ENCODE measurements at places on chromosomes 1 and 21.

DNA sequence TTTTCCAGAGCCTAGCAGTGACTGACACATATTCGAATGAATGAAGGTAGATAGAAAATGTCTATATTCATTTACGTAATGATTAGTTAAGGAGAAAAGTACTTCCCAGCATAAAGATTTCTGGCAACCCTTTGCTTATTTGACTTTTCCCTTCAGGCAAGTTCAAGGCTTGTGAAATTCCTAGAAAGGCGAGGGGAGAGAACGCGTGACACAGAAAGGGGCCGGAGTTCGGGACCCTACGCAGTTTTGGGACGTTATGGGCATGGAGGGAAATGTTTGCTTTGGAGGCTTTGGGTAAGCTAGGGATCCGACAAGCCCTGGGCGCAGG lies 472 bp upstream of the USP25 start:
- no peak for DNase-seq

DNA sequence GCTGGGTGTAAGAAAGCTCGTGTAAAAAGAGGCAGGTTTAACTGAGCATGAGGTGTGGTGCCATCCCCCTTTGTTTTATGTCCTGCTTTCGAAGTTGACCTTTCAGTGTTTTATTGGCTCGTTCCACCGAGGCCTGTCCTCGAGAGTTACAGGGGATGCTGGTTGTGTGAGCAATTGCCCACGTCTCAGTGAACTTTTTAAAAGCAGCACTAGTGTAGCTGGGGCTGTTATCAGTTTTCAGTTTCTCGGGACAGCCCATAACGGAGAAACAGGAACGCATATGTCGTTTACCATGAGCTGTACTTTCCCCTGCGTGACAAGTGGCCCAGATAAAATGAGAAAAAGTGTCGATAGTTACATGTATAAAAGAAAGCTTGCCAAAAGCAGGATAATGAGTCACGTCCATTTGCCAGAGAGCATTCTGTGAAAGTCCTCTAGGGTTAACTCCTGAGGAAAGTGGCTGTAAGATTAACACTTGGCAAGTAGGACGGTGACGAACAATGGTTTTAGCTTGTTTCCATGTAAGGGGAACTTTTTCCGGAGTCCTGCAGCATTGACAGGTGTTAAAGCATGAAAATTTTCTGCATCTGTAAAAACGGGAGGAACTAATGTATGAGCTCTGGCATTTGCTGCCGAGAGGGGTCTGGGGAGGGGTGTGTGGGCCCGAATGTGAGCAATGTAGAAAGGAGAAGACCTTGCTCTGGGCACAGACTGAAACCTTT lies 7.8 kb upstream of the LRRC47 start:
- DNase-seq, result no peak

DNA sequence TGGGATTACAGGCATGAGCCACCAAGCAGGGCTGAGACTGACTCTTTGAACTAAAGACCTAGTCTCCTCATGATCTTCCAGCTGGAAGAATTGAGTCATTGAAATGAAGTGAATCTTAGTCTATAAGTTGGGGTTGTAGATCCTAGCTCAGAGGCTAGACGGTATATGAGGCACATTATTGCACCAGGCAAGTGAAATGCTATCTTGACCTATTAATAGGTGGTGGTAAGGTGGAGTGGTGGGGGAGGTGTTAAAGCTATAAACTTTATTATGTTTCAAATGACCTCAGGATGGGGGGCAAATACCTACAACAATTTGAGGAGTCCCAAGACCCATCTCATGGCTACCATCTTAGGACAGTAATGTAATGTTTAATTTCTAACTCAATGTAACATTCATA lies 36.8 kb upstream of the SLC16A1 start:
- DNase-seq, result no peak

DNA sequence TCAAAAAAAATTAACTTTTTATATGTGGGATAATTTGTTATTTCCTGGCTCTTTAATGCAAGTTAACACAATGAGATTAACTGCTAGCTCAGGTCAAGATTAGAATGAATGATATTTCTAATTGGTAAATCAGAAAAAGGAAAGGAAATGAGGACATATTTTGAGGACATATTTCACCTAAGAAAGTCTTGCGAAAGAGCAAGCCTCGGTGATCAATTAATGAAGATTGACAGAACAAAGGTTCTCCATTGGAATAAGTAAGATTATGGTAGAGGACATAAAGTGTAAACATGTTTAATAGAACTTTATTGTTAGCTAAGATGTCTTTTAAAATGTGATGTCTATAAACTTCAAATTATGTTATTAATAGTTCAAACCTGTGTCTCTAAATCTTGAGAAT lies 1617.8 kb downstream of the KCNT2 start:
- DNase-seq, result no peak

- no peak for DNase-seq
Observed at GRCh38 chr1:182603646-182604174, 479 bp downstream of the RGS16 start.

DNA sequence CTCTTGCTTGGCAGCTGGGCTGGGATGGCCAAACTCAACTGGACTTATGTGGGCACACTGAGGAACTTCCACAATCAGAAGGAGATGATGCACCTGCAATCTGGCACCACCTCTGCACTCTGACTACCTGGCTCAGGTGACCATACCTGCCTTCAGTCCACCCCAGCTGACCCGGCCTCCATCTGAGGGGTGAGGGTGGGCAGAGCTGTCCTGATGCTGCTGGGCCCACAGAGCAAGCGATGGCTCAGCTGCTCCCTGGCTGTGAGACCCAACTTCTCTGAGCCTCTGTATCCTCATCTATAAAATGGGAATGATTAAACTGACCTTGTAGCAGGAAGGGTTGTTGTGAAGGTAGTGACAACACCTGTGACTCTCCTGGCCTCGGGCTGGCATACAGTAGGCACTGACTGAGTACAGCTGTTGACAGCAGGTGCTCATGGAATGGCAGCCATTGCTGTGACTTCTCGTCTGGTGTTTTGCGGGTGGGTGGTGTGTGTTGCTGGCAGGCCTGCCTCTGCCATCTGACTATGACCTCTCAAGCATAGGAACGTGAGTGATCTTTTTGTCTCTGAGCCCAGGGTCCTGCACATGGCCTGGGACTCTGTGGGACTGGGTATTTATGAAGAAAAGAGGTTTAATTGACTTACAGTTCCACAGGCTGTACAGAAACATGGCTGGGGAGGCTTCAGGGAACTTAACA lies 438.5 kb downstream of the PTPRU start:
- DNase-seq, result no peak

- DNase-seq, result no peak
Observed at GRCh38 chr1:18166341-18166740, 58.7 kb downstream of the IGSF21 start.

DNA sequence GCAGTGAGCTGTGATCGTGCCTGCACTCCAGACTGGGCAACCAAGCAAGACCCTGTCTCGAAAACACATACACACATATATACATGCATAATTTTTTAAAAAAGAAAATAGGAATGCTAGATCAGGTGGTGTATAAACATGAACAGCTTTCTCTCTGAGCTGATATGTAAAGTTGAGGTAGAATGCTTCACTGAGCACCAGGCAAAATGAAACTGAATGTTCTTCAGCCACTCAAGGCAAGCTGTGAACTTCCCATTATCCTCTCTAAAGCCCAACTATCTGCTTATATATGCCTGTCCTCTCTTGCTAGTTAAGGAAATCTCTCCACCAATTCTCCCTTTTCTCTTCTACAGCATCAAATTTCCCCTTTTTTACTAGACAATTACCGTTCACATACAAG lies 93.0 kb downstream of the NUF2 start:
- DNase-seq, result no peak

DNA sequence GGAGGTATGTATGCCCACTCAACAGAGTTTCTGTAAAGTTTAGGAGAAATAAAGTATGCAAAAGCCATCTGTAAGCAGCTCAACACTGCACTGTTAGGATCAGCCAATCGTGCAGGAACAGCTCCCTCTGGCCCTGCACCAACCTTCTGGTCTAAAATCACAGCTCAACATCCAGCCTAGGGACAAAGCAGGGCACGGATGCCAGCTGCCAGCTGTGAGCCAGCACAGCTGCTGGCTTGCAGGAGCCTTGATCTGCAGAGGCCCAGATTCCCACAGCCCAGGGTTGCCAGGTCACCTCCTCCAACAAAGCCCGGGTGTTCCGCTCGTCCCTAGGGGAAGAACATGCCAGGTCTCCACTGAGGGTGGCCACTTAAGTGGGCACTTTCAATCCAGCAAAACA lies 8.6 kb downstream of the ACOT7 start:
- DNase-seq, result no peak

- DNase-seq, result no peak
Observed at GRCh38 chr1:186144505-186144904, 230.5 kb downstream of the TPR start.

DNA sequence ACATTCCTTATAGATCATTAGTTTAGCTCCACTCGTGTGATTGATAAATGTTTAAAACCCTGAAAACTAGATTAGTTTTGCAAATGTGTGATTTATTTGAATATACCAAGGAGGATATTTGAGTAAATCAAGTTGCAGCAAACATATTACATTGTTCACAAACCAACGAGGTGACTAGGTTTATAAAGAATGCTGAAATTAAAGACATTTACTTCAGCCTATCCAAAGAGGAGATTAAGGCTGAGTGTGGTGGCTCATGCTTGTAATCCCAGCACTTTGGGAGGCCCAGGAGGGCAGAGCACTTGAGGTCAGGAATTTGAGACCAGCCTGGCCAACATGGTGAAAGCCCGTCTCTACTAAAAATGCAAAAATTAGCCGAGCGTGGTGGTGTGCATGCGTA lies 34.1 kb downstream of the VTCN1 start:
- DNase-seq, result no peak

GRCh38 chr1:6111571-6111970 lies 65.9 kb downstream of the KCNAB2 start:
- no peak for DNase-seq

- DNase-seq, result no peak
Observed at GRCh38 chr1:150392627-150393026, 28.7 kb downstream of the RPRD2 start.

DNA sequence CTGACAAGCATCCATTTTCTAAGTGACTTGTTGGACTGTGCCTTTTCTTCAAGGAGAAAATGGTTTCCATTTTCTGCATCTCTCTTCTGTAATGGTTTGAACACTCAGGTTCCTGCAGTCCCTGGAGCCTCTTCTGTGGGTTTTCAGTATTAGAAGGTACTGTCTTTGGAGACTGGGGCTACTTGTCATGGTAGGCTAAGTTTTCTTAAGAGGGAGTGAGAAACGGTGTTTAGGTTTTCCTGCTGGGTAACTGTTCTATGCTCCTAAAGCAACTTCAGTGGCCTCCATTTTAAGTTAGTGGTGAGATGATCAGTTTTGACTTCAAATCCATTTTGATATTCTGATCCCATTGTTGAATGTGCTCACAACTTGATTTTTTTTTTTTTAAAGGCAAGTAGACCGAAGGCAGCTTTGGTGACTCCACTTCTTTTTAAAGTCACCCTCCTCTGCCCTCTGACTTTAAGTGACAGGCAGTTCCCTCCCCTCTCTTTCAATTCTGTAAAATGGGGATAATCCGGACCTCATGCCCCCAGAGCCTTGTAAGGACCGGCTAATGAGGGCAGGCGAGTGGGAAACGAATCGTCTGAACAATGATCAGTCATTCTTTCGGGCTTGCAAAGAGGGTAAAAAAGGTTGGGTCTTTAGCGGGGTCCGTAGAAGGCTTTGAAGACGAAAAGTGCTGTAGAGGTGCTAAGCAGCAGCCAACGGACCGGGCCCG lies 1.0 kb upstream of the ARID1A start:
- DNase-seq, result peak; percentile 42

GRCh38 chr1:247111259-247111699 lies 7.1 kb upstream of the ZNF669 start:
- no peak for DNase-seq

DNA sequence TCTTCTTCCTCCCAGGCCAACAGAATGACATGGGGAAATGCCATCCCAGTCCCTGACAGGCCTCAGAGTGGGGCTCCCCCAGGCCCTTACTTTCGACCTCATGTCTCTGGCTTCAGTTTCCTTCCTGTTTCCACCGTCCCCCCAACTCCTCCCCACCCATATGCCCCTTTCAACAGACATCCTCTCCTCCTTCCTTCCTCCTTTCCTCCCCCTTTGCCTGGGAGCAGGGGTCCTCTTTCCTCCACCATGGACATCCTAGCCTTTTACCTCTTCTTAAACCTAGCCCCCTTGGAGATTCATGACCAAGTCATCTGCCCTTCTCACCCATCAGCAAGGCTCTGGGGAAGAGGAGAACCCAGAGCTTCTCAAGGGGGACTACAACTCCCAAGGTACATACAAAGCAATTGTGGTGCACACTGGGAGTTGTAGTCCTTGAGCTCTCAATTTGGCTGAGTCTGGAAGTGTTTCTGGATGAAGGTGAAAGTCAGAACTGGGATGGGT lies 4.0 kb downstream of the ZBTB7B start:
- DNase-seq, result peak; percentile 69

GRCh38 chr1:31216016-31216415 lies 23.7 kb downstream of the NKAIN1 start:
- DNase-seq, result no peak

DNA sequence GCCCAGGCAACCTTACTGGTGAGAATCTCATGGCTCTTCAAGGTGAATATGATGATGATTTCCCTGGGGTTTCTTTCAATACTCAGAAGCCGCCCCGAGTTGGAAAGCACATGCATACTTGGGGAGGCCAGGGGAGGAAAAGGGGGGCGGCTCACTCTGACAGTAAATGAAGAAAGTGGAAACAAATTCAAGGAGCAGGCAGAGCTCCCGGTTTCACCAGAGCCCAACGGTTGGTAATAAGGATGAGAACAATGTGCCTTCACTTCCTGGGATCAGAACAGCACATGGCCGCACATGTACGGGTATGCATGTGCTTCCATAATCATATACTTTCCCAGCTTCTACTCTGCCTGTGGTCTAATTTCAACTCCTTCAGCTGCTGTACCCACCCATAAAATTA lies 3.8 kb upstream of the ARHGEF2 start:
- no peak for DNase-seq

DNA sequence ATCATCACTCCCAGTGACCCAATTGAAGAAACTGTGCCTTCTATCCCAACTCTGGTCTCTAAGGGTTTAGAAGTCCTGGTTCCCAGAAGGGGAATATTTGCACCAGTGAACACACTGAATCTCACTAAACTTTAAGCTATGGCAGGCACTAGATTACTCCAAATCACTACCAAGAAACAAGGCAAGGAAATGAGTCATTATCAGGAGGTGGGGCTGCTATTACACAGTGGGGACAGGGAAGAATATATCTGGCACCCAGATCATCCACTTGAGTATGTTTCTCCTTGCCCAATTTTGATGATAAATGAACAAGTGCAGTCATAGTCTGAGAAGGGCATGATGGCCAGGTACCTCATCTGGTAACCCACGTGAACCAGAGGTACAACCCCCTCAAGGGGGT lies 7.0 kb downstream of the MRPL9 start:
- no peak for DNase-seq

DNA sequence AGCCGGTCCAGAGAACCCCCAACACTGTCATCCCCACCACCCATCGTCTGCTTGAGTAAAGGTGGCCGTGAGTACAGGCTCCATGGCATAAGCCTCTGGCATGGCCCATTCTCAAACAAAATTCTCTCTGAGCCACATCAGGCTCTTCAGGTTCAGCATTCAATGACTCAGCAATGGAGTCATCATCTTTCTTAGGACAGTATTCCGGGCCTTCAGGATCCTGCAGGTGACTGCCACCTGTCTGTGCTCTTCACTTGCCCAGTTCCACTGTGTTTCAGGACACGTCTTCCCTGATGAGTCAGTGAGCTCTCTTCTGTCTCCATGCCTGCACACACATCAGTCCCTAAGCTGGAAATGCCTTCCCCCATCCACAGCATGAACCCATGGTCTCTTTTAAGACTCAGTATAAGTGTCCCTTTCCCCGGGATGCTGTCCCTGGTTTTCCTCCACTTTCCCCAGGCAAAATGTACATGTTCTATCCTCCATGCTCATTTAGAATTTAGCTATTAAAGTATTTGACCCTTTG lies 81.1 kb upstream of the FGGY start:
- DNase-seq, result no peak

GRCh38 chr1:56301791-56302190 lies 277.6 kb downstream of the PLPP3 start:
- no peak for DNase-seq
